Psoas muscle (tissue), 8 donors: ENCODE measurements at places on chromosomes 16 and 17.

DNA sequence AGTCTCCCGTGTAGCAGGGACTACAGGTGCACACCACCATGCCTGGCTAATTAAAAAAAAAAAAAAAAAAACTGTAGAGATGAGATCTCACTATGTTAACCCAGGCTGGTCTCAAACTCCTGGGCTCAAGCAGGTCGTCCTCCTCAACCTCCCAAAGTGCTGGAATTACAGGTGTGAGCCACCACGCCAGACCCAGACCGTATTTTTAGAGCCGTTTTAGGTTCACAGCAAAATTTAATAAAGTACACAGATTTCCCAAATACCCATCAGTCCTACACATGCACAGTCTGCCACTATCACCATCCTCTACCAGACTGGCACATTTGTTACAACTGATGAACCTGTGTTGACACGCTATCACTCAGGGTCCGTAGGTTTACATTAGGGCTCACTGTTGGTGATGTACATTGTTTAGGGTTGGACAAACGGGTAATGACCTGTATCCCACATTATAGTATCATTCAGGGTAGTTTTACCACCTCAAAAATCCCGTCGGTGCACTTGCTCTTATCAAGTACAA is 10.4 kb downstream of the HS3ST3B1 start:
- DNase-seq: no peak

- DNase-seq: no peak
Measured at GRCh38 chr16:11211061-11211976, 44.7 kb downstream of the SOCS1 start.

- DNase-seq: no peak
Measured at GRCh38 chr17:55496094-55496881, 15.0 kb downstream of the SMIM36 start.

- no peak for DNase-seq
Measured at GRCh38 chr17:35586569-35587073, 501 bp upstream of the AP2B1 start.

DNA sequence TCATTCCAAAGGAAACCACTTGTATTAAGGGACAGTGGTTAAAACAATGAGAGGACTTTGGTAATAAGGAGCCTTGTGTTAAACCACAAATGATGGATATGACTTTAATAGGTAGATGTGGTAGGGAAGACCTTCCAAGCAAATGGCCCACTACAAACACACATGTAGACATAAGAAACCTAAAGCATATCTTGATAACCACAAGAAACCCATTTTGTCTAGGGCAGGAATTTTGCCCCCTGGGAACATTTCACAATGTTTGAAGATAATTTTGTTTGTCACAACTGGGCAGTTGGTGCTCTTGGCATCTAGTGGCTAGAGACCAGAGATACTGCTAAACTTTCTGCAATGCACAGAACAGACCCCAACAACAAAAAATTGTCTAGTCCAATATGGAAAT is 25.8 kb downstream of the KCNJ2 start:
- DNase-seq: no peak

DNA sequence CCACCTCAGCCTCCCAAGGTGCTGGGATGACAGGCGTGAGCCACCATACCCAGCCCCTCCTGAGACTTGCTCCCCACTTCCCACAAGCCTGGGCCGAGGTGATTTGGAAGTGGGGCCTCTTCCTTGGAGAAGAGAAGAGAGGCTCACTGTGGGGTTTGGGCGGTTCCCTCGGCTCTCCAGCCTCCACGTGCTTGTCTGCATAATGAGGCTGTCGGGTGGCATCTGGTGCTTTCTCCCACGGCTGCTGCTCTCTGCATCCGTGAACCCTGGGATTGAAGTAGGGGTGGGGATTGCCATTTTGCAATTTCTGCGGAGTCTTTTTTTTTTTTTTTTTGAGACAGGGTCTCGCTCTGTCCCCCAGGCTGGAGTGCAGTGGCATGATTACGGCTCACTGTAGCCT is 101.4 kb downstream of the RAP1GAP2 start:
- DNase-seq: no peak

DNA sequence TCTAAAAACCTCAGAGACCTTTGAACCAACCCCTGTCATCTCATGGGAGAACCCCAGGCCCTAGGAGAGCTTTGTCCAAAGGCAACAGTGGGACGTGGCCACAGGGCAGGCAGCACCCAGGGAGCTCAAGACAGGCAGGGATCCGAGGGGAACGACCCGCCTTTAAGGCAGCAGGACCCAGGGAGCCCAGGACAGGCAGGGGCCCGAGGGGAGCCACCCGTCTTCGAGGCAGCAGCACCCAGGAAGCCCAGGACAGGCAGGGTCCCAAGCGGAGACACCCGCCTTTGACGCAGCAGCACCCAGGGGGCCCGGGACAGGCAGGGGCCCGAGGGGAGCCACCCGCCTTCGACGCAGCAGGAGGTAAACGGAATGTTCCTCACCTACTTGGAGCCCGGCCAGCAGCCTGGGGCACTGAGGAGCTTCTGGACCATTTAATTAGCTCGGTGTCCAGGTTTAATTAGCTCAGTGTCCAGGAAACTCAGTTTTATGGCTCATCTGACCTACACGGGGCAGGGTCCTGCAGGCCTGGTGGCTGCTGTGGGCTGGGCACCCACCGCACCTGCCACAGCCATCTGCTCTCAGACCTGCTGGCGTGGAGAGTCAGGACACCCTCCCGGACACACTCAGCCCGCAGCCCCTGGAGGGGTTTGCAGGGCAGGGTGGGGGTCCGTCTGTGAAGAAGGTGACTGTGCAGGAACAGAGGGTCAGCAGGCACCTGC is 24.4 kb downstream of the PIEZO1 start:
- DNase-seq: no peak

DNA sequence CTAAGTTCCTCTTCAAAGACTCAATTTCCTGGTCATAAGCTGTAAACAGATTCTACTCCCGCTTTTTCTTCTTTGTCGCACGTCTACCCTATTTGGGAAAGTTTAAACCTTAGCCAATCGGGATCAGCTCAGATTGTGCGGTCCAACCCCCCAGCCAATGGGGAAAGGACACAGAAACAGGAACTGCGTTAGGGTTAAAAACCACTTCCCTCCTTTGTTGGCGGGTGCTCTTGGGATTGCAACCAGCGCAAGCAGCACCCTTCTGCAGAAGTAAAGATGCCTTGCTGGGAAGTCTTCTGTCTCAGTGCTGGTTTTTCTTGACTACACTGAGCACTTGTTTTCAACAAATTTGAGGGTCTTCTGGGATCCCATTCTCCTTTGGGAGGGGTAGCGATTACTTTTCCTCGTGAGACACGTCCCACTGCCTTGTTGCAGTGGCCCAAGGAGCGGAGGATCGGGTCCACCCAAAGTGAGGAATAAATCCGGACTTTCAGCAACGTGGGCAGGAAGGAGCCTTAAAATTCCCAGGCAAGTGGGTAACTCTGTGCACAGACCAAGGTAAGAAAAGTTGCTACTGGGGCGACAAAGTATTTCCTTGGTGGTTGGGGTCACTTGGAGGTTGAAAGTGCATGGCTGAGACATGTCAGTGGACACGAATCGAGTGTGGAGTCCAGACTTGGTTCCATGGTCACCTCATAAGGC is 1.0 kb upstream of the YPEL3 start:
- no peak for DNase-seq
